Astrocyte of the hippocampus (primary cell): ENCODE measurements at places on chromosomes 12 and 14.

GRCh38 chr12:102958830-102959176, 1.3 kb downstream of the ASCL1 start:
- DNase-seq: no peak

- DNase-seq: no peak
Observed at GRCh38 chr12:58368001-58368400, 426.6 kb downstream of the ATP23 start.

GRCh38 chr12:79162948-79163347, 298.4 kb downstream of the SYT1 start:
- no peak for DNase-seq

GRCh38 chr12:119479121-119479561, 114.4 kb upstream of the TMEM233 start:
- peak; percentile 3 for DNase-seq

DNA sequence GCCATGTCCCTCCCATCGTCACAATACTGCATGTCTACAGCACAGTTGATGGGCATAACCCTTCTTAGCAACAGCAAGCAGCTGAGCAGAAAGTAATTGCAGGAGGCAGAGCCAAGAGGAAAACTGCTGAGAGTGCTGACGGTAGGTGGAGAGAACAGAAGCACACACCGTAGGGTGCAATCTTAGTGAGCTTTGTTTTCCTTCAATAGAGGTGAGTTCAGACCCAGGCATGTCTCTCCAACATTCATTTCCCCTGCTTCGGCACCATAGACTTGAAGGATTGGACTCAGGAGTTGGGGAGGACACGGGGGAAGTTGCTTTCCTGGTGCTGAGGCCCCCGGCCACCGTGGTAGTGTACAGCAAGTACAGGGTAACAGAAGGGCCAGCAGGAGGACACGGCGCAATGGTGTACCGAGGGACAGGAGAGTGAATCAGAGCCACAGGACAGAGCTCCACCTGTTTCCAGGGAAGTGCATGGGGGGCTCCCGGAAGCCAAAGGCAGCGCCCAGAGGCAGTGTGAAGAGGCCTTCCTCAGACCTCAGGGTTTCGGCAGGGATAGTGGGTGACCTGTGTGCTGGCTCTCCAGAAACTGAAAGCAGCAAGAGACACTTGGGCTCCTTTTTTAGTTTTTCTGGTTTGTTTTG, 36.3 kb upstream of the SINHCAF start:
- peak; percentile 76 for DNase-seq

- no peak for DNase-seq
Observed at GRCh38 chr12:68612697-68613096, 2.0 kb downstream of the RAP1B start.

DNA sequence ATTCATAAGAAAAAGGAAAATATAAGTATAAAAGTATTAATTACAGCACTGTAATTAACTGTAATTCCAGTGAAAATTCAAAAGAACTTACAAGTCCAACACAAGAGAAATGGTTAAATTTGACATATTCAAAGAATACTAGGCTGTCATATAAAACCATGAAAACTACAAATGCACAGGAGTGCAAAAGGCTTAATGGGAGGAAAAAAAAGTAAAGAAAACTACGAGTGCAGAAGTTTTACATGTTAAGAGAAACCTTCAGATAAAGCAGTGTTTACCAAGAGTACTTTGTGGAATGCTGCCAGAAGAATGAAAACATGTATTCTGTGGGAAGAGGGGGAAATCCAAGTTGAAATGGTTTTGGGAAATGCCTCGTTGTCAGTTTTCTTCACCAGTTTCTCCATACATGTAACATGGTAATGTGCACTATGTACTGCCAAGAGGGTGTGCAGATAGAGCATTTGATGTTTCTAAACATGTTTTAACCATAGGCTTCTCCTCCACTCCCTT, 9.1 kb downstream of the HEATR5A start:
- DNase-seq: peak; percentile 43

DNA sequence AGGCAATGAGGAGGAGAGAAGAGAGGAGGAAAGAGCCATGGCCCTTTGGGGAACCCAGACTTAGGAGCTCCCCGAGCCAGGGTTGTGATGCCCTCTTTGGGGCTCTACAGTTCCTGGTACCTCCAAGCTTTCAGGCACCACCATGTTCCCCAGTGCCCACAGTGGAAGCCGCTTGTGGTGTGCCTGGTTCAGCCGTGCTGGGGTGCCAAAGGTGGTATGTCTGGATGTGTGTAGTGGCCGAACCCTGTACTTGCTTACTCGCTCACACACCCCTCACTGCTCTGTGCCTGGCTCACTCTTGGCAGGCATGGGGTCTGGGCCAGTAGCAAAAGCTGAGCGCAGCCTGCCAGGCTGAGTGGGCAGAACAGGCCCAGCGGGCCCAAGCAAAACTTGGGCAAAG, 210.7 kb downstream of the MON2 start:
- DNase-seq: no peak
